ENCODE measurements at places on chromosomes 1 and 21. TPM values are rescaled to one million over a fixed set of nuclear protein-coding genes. Genes with fewer than 3 reads are reported as not detected.

GRCh38 chr1:11266268-11267074 is 4.1 kb upstream of the MTOR start:
- H3K36me3 ChIP-seq = no peaks in the 10 kb centered on the region
- no peak overlapping the region for H3K4me3 ChIP-seq
- no peaks in the 10 kb centered on the region for H3K27me3 ChIP-seq
- H3K4me1 ChIP-seq = no peaks in the 10 kb centered on the region

- peaks cover 10% of the 10 kb centered on the region for H3K27me3 ChIP-seq
- peaks cover 5% of the 10 kb centered on the region for H3K4me1 ChIP-seq
- H3K27ac ChIP-seq = no peak overlapping the region
- H3K36me3 ChIP-seq = no peaks in the 10 kb centered on the region
- no peak overlapping the region for H3K4me3 ChIP-seq
Observed at GRCh38 chr1:119771770-119772169, 3.1 kb upstream of the HMGCS2 start.

DNA sequence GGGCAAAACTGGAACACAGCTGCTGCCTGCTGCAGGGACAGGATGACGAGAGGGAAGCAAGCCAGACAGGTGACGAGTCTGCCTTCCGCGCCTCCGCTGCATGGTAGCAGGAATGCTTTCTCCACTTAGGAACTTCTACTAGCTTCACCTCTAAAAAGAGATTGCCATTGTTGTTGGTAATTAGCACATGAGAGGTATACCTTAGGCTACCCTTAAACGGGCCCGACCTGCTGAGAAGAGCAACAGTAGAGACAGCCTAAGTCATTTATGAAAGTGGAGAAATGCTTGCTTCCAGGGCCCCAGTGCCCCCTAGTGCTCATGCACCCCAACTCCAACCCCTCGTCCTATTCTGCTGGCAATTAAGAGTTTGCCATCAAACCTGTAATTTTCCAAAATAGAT is 96.9 kb upstream of the AKT3 start:
- no peak overlapping the region for H3K4me3 ChIP-seq
- H3K4me1 ChIP-seq = no peaks in the 10 kb centered on the region
- no peaks in the 10 kb centered on the region for H3K36me3 ChIP-seq
- H3K27me3 ChIP-seq = no peaks in the 10 kb centered on the region
- H3K27ac ChIP-seq = no peak overlapping the region

DNA sequence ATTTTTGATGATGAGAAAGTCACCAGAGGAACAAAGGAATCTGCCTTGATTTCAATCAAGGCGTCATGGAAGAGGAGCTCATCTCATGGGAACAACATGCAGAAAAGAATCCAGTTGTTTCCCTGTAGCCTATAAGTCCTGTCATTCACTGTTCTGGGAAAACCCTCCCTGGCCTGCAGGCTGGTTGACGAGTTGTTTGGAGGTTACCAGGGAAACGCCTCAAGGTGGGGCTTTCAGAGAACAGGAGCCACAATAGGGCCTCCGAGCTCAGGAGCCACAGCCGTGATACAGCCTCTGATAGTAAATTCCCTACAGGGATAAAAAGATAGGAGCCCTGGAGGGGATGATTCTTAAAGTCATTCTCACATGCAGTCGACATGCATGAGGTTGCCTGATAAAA is 135.2 kb downstream of the PSMG1 start:
- peak; percentile 4 for DNase-seq
- H3K4me1 ChIP-seq = peaks cover 4% of the 10 kb centered on the region
- H3K36me3 ChIP-seq = no peaks in the 10 kb centered on the region

DNA sequence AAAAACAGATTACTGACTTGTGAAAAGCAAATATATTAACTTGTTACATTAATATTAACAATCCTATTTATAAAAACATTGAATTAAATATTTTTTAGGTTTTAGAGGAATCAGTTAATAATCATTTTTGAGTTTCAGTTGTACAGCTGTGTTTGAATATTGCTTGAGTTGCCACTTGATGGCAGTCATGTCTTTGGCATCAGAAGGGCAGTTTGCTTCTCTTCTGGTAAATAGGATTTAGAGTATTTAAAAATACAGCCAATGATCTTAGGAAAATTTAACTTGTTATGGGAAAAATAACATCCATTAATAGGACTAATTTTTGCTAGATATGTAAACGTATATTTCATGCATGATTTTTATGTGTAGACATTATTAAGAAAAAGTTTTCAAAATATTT is 234.1 kb downstream of the NCAM2 start:
- H3K36me3 ChIP-seq = no peaks in the 10 kb centered on the region
- peak; percentile 71 for DNase-seq
- no peaks in the 10 kb centered on the region for H3K4me1 ChIP-seq
- no peak overlapping the region for H3K4me3 ChIP-seq
- H3K27me3 ChIP-seq = no peaks in the 10 kb centered on the region

DNA sequence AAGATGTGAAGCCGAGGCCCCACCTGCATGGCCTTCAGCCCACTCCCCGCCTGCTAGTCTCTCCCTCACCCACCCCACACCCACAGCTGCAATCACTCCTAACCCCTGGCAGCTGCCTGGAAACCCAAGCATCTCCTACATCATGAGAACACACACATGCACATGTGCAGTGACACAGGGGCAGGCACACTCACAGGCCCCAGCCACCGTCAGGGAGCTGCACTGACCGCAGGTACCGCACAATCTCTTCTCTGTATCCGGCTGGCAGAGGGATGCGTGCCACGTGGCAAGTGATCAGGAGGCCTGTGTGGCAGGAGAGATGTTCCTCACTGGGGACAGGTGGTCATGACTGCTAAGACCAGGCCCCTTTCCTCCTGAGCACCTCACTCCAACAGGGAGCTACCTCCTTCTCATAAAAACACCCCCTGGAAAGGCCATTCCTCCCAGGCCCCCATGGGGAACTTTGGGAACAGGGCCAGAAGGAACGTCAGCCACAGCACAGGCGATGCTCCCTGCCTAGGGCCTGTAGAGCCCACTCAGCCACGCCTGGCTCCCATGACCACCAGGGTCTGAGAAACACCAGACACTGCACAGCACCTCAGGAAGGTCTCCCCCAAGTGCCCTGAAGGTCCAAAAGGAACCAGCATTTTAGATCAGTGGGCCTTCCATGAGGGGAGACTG is 6.0 kb downstream of the LSS start:
- H3K27me3 ChIP-seq = no peaks in the 10 kb centered on the region
- peaks cover 9% of the 10 kb centered on the region for H3K4me1 ChIP-seq
- H3K36me3 ChIP-seq = peaks cover 28% of the 10 kb centered on the region
- H3K4me3 ChIP-seq = no peak overlapping the region
- no peak for DNase-seq
- no peak overlapping the region for H3K27ac ChIP-seq

DNA sequence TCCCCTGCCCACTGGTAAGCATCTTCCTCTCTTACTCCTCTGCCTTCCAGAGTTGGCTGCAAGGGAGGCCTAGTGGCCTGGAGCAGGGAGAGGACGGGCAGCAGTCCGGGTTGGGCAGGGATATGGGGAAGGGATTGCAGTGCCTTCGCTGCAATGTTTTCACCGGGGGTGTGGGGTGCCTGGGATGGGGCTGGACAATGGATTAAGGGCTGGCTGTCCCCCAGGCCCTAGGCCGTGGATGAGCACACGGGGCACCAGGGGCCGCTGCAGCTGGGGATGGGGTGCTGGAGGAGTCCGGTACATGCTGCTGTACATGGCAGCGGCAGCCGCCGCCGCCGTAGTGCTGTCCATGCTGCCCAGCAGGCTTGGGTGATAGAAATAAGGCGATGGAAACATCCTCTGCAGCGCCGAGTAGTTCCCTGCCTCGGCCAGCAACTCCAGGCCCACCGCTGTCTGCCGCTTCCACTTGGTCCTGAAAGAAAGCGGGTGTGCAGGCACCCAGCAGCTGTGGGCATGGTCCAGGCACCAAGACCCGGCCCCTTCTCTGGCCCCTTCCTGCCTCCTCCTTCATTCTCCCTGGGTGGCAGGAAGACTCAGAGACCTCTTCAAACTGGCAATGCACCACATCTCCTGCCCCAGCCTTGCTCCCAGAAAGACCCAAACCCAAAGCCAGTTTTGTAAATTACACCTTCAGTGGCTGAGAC is 4.8 kb downstream of the BARHL2 start:
- no peaks in the 10 kb centered on the region for H3K36me3 ChIP-seq
- H3K27me3 ChIP-seq = peaks cover 88% of the 10 kb centered on the region
- H3K4me3 ChIP-seq = no peak overlapping the region
- no peaks in the 10 kb centered on the region for H3K4me1 ChIP-seq
- DNase-seq = no peak

DNA sequence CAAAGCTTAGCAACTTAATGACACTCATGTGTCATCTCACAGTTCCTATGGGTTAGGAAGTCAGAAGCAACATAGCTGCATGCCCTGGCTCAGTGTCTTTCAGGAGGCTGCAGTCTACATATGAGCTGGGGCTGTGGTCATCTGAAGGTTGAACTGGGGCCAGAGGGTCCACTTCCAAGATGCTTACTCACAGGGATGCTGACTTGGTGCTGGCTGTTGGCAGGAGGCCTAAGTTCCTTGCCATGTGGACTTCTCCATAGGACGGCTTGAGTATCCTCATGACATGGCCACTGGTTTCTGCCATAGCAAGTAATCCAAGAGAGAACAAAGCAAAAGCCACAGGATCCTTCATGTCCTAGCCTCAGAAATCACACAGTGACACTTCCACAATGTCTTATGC is 12.1 kb upstream of the FAM43B start:
- no peak overlapping the region for H3K27ac ChIP-seq
- DNase-seq = peak; percentile 44
- H3K36me3 ChIP-seq = no peaks in the 10 kb centered on the region

- peaks cover 33% of the 10 kb centered on the region for H3K36me3 ChIP-seq
- H3K4me1 ChIP-seq = peaks cover 11% of the 10 kb centered on the region
- peak within 1 kb of the TSS; percentile 97 for H3K27ac ChIP-seq
- no peaks in the 10 kb centered on the region for H3K27me3 ChIP-seq
- peak within 1 kb of the TSS; percentile 93 for H3K4me3 ChIP-seq
Observed at GRCh38 chr21:45287438-45288391, at the start of gene POFUT2. TSS of gene POFUT2 (minus strand) at chr21:45287895. CDS start at chr21:45287871, 24 bp downstream.

DNA sequence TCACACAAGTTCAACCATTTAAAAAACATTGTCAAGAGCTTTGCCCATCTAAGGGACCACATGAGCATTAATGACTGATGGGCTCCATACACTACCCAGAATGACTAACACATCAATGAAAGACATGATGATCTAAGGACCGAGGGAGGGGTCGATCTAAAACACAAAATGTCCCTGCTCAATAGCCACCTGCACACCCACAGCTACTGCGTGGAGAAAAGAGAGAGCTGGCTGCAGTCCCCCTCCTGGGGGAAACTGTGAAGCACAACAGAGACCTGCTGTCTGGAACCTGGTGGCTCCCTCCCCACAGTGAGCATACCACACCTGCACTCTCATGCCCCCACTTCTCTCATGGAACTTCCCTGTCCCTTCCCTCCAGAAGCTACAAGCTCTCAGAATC is 130.1 kb upstream of the ERG start:
- no peaks in the 10 kb centered on the region for H3K4me1 ChIP-seq
- DNase-seq = no peak
- H3K36me3 ChIP-seq = no peaks in the 10 kb centered on the region
- H3K4me3 ChIP-seq = no peak overlapping the region
- H3K27me3 ChIP-seq = peaks cover 22% of the 10 kb centered on the region

- H3K27ac ChIP-seq = no peak overlapping the region
- H3K4me3 ChIP-seq = no peak overlapping the region
- H3K27me3 ChIP-seq = no peaks in the 10 kb centered on the region
- no peaks in the 10 kb centered on the region for H3K36me3 ChIP-seq
- H3K4me1 ChIP-seq = no peaks in the 10 kb centered on the region
Observed at GRCh38 chr1:219858980-219859379, 69.4 kb downstream of the SLC30A10 start.

The NDUFS5 gene
- 1,415 TPM for total RNA-seq

The DHRS3 gene
- 11.4 TPM for total RNA-seq

The GJA8 gene
- not detected for total RNA-seq

The LCE1E gene
- not detected for total RNA-seq

The RAB3B gene
- total RNA-seq = 91.9 TPM

The TSPAN1 gene
- 0.18 TPM for total RNA-seq

Measured in IMR-90 (cell line).